ENCODE measurements at places on chromosomes 1 and 21.
A peak's percentile ranks its signal among the peaks of the same experiment; 100 is the strongest.

DNA sequence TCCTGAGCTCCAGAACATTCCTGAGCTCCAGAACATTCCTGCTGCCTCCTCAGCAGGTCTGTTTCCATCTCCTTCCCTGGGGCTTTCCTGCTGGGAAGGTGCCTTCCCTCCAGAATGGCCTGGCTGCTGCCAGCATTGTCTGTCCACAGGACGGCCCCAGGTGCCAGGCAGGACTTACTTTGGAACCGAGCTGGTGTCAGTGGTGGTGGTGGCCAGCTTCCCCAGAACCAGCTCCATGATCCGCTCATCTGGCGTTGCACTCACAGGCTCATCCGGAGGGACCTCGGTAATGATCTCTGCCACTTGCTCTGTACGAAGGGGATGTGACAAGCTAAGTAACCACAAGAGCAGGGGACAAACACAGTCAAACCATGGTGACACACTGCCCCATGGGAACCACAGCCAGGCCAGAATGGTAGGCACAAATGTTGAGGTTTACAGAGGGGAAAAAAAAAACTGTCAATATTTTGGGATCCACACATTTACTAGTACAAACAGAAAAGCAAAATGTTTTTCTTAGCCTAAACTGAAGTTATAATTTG, 41.3 kb downstream of the PRDM15 start:
- DNase-seq = no peak

DNA sequence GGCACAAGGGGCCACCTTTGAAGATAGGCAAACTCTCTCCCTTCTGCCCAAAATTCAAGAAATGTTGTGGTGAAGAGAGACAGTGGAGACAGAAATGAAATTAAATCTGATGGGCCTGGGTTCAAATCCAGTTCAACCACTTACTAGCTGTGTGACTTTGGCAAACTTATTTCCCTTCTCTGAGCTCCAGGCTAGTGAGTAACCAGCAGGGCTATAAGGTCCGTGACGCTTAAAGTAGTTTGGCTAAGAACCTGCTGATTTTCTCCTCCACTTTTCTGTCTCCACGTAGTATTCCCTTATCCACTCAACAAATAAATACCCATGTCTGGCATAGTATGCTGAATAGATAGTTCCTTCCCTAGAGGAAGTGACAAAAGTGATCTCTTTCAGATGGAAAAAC, 1.9 kb downstream of the SLC2A1 start:
- DNase-seq = no peak

DNA sequence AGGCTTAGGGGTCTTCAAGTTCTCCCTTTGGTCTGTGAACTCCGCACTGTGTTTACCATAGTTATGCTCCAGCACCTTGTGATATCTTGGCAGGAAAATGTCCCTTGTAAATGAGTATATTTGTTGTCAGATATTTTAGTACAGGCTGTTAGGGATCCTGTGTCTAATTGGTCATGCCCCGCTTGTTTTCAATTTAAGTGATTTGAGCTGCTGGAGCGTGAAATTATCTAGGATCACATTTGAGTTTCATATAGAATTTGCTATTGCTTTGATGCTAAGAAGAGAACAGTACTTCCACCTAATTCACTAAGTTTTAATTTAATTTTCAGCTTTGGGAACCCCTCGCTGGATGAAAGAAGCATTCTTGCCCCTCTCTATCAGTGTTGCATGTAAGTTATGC, 15.4 kb upstream of the TOR3A start:
- DNase-seq = no peak

GRCh38 chr1:88973520-88974137, 18.8 kb downstream of the KYAT3 start:
- peak; percentile 58 for DNase-seq

DNA sequence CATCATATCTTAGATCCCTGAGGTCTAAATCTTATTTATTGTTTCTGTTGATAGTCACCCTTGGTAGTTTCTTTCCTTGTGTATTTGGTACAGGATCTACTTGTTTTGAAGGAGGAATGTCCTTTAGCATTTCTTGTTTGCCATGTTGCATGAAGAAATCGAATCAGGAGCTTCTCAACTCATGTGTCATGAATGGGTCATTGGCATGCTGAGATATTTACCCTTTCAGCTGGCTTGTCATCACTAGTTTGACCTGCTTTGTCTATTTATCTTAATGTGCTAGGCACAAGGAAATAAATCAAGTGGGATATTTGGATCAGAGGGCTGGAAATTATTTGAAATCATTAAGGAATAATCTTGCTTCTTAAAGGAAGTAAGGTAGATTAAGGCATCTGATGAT, 23.8 kb downstream of the THEM4 start:
- peak; percentile 96 for DNase-seq

- DNase-seq = no peak
These were observed 6.7 kb upstream of the CDK11A start for GRCh38 chr1:1730870-1731269.

DNA sequence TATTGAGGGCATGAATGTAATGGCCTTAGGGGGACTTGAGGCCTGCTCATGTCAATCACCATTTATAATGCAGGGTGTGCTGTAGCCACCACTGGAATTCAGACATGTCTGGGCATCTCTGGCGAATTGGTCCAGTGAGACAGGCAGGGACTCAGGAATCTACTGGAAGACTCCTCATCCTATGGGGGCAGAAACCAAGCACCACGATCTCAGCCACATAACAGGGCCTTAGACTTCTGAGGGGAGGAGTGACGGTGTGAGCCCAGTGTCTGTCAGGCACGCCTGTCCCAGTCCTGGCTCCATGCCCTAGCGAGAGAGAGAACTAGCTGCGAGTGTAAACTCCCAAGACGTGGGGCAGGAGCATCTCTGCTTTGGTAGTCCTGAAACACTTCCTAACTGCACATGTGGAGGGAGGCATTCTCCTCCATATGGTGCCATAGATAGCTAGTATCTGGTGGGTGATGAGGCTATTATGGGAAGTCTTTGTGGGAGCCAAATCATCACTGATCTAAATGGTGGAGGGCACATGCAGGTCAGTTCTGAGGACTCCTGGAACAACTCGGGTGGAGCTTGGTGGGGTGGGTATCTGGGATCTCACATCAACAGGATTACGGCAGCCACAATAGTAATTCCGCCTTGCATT, 29.8 kb upstream of the KIAA0040 start:
- DNase-seq = peak; percentile 96

DNA sequence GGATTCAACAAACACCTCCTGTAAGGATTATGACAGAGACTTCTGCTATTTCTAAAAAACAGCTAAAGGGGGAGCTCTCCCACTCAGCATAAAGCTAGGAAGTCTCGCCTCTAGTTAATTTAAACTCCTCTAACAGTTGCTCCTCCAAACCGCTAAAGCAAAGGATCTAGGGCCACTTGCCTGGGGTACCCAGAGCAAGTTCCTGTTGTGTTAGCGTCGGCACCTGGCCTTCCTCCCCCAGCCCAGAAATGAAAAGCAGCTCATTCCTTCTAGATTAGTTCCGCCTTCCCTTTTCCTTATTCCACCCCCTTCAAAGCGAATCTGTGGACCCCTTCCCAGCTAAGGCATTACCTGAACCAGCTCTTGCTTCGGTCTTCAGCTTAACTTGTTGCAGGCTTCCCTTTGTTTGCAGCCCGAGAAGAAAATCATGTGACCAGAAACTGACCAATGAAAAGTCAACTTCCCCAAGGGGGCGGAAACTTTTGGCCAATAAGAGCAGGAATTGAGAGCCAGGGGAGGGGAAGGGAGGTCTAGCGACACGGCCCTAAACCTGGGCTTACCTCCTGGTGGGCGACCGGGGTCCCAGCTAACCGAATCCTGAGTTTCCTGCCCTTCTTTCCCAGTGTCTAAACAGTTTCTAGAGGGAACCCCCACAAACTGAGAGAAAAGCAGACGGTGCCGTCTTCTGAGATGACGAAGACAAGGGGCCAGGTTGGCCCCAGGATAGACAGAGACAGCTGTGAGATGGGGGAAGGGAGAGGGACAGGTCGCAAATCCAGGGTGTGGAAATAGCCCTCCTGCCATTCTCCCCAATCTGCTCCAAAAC, at the start of gene PBXIP1:
Gene PBXIP1 (minus strand): TSS at position 382 of the 826 bp plus-strand sequence. CDS start 2,378 bp downstream, outside the sequence.
- peak; percentile 88 for DNase-seq

- DNase-seq = no peak
These were observed 46.9 kb upstream of the ADARB1 start for GRCh38 chr21:45027241-45028196.

GRCh38 chr1:192831706-192832355, 23.0 kb downstream of the RGS2 start:
- peak; percentile 90 for DNase-seq

DNA sequence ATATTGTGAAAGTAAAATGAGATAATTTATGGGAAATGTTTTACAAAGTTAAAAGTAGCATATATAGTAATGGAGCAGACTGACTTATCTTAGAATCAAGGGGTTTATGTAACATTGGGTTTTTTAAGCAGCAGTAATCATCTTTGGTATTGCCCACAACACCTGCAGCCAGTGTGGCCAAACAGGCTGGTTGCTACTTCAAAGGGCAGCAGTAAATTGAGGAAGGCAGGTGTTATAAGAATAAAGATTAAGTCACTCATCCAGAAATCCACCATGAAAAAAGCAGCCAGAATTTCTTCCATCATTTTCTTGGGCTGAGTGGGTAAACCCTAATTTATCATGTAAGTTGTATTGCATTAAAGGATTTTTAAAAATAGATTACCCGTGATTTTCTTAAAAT, 16.7 kb downstream of the DYNLT5 start:
- no peak for DNase-seq

DNA sequence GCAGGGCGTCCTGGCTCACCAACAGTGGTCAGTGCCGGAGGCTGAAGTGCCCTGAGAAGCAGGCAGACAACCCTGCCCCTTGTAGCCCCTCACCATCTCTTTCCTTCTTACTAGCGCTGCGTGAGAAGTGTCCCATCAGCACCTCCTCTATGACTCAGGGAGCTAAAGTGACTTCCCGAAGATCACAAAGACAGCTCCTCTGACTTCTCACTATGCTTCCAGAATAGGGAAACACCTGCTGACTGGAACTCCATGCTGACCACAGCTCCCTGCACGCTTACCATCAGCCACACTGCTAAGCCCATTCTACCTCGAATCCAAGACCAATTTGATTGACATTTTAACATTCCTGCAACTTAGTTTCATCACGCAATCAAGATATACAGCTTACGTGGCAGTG, 92.8 kb downstream of the JAK1 start:
- no peak for DNase-seq

DNA sequence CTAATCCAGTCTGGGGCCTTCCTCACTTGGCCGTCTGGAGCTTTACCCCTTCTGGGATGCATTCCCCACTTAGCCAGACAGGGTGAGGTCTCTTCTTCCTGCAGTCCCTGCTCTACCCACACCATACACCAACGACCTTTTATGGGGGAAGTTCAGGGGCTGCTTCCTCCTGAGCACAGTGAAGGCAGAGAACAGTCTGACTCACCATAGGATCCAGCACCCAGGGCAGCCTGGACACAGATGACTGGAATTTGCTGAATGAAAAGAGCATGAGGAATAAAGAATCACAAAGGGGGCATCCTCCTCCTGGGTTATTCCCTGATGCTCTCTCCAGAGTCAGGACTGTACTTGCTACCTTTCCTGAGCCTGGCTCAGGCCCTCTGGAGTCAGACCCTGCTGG, 4.6 kb upstream of the FOXE3 start:
- DNase-seq = peak; percentile 40

DNA sequence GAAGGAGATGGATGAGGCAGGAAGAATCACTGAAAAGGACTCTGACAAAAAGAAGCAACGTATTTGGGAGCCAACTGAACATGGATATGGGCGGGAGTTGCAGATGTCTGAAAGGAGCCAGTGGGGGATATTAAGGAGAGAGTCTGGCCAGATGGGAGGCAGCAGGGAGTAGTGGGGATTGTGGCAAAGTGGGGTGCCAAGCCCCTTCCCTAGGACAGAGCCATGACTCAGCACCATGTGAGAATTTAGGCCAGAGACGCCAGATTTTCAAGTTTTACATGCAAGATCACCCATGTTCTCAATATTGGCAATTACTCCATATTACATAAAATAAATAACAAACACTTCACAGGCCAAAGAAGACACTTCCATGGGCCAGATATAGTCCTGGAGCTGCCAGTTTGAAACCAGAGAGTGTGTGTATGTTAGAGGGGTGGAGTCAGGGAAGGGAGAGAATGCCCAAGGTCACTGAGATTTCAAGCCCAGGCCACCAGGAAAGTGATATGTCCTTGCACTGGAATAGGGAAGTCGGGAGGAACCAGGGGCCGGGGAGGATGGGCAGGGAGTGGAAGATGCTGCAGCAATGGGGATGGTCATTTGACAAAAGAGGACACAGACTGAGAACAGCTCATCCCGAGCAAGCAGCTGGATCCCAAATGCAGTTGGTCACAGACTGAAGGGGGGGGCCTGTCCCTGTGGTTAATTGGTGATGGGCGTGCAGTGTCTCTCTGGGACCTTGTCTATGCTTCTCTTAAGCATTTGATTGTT, 23.5 kb downstream of the TMEM51 start:
- no peak for DNase-seq

DNA sequence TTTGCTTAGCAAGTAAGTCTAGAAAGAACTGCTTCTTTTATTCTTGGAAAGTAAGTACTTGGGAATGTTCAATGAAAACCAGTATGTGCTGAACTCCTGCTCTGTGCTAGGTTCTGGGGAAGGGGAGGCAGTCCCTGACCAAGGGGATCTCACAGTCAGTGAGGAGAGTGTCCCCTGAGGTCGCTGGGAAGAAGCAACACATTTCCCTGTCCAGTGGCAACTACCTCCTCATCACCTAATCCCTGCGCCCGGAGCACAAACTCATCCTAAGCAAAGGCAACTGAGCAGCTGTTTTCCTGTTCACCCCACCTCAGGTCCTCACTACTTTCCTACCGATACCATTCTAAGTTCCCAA, 61.7 kb upstream of the ANGPTL1 start:
- no peak for DNase-seq

DNA sequence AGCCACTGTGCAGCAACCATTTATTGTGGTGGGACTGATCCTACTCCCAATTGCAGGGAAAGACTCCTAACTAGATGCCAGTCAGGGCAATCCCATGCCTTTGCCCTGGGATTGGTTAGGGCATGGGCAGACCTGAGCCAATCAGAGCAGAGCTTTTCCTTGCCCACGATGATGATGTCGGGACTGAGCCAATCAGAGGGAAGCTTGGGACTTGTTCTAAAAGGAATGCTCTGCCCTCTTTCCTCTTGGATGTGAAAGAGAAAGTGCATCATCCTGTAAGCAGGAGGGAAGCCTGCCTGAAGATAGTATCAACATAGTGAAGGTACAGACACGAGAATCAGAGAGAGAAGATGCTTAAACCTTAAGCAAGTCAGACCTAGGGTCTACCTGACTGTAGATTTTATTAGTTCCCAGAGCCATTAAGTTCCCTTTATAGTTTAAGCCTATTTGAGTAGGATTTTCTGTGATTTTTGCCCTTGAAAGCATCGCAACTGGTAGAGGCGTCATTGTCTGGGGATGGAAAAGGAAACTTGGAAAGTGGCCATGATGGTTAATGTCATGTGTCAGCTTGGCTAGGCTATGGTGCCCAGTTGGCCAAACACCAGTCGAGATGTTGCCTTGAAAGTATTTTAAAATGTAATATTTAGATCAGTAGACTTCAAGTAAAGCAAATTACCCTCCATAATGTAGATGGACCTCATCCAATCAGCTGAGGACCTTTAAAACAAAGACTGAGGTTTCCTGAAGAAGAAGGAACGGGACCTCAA, 19.9 kb downstream of the IRF2BP2 start:
- peak; percentile 45 for DNase-seq
